ENCODE measurements at places on chromosomes 2 and 18.
A peak's percentile ranks its signal among the peaks of the same experiment; 100 is the strongest.

- DNase-seq = no peak
Observed at GRCh38 chr2:168671932-168672331, 130.5 kb upstream of the NOSTRIN start.

GRCh38 chr2:112714836-112715631 lies 5.8 kb upstream of the NT5DC4 start:
- no peak for DNase-seq

GRCh38 chr2:204483608-204484081 lies 61.6 kb upstream of the PARD3B start:
- DNase-seq = no peak

DNA sequence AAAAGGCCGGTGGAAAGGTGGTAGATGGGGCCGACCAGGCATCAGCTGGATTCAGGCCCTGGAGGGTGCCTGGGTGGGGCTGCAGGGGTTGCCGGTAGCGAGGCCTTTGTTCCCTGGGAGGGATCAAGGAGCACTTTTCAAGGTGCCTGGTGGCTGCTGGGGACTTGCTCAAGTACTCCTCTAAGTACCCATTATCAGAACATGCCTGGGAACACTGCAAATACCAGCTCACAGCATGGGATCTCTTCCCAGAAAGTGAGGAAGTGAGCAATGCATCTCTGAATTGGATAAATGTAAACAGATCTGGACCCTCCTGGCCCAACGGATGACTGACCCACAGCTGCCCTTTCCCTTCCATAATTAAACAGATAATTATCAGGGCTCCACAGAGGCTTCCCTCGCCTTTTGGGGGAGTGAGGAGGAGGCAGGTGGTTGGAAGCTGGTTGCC lies 210.5 kb downstream of the SH3RF3 start:
- DNase-seq = no peak

DNA sequence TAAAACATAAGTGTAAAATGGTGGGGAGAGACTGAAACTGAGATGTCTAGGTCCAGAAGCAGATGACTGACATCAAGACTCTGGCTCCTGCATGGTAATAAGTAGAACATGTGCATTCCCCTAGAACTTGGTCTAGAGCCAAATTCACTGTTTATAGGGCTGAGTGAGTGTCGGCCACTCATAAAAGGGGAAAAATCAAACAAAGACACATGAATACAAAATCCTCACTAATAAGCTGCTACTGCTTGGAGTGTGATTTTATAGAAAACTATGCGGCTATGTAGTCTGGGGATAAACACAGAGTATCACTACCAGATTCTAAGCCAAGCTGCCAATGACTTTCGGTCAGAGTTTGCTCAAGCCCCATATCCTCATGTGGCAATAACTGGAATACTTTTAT lies 1080.8 kb upstream of the DDX18 start:
- no peak for DNase-seq

GRCh38 chr2:241798631-241799521 lies 10.1 kb upstream of the NEU4 start:
- DNase-seq = no peak

DNA sequence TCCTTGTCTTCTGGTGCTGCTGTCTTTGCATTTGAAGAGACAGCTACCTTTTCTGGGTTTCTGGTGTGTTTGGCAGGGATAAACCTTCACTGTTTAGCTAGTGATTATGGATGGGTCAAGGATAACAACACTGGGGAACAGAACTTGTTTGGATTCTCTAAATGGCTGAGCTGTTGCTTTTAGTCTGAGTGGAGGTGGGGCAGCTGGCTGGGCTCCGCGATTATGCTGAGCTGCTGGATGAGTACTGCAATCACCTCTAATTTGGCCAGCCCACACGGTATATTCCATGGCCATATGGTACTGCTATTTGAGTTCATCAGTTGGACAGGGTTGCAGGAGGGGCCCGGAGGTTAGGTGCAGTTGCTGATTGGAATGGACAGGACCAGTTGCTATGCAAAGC lies 361.6 kb upstream of the TFPI start:
- no peak for DNase-seq

- no peak for DNase-seq
Observed at GRCh38 chr2:26583381-26583911, 57.7 kb downstream of the CIB4 start.

- DNase-seq = no peak
Observed at GRCh38 chr2:100484390-100484789, 14.1 kb downstream of the NMS start.

DNA sequence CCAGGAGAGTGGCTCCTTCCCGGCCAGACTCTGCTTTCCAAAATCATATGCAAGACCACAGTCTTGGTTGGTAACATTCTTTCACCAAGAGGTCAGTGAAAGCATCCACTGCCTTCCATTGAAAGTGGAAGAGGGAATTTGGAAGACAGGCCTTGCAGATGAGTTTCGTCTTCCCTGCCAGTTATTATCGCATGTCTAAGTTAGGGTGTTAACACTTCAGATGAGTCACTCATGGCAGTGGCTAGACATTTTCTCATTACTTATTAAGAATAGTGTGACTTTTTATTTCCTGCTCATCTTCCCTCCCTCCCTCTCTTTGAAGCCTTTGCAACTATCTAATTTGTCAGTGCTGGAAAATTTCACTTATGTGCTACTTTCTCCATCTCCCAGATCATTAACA lies 102.9 kb upstream of the EPB41L3 start:
- DNase-seq = no peak

DNA sequence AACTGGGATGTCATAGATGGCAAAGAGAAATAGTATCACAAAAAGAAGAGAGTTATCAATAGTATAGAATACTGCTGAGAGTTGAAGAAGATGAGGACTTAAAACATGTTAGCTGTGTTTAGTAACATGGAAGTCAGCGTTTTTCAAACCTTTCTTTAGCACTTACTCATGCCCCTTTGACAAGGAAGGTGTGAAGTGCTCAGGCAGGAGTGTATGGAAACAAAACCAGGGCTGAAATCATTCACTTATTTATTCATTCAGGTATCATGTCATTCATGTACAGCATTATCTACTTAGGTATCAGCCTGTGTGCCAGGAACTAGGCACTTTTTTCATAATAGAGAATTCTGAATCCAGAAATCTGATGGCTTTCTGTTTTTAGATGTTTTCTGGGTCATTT lies 27.2 kb downstream of the CD28 start:
- DNase-seq = no peak

- DNase-seq = no peak
Observed at GRCh38 chr18:66511792-66512191, 92.1 kb downstream of the CDH19 start.

DNA sequence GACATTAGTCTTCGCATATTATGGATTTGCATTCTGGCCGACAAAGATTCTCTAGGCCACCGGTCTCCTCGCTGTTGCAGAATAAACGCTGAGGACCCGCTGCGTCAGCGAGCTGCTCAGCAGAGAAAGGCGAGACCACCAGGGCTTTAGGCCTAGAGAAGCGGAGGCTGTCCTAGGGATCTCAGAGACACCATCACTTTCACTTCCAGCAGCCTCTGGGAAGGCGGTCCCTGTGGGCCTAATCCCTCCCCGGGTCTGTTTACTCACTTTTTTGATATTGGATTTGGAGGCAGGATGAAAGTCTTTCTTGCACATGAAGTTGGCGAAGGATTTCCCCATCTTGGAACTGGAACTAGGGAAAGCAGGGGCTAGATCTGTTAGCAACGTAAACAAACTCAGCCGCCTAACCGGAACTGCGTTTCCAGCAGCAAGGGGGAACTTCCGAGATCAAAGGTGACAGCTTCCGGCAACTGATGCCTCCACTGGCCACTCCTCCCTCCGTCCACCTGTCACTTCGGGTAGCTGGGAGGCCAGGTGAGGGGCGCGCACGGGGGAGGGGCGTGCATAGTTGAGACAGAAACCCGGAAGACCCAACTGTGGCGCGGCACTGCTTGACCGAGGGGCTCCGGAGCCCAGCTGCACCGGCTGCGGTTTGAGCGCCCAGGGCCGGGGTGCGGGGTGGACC lies at the start of gene SCRN3:
SCRN3 (plus strand) TSS at position 447 of the 685 bp plus-strand sequence. CDS start 2,554 bp downstream, outside the sequence.
- DNase-seq = peak; percentile 61

DNA sequence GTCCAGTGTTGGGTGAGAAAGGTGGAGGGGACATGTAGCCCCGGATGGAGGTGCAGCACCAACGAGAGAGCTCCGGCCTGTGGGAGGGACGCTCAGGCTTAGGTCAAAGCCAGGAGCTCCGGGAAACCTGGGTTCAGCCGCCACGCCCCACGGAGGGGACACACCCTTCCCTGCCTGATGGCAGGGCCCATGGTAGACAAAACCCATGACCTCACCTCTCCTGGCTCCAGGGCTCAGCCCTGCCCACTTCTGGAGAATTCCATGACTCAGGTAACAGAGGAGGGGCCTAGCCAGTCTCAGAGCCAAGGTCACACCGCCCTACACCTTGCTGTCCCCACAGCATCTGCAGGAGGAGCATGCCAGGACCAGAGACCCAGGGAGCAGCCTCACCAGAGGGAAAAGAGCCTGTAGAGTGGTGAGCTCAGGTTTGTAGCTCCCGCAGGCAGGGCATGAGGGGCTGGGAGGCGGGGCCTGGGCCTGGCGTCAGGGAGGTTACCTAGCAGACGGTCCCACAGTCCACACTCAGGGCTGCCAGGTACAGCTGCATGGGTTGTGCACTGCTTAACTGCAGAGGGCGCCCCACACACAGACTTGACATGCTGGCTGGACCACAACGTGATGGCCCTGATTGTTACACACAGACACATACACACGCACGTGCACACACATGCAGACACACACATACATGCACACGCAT lies 70.8 kb upstream of the SMAD7 start:
- no peak for DNase-seq

DNA sequence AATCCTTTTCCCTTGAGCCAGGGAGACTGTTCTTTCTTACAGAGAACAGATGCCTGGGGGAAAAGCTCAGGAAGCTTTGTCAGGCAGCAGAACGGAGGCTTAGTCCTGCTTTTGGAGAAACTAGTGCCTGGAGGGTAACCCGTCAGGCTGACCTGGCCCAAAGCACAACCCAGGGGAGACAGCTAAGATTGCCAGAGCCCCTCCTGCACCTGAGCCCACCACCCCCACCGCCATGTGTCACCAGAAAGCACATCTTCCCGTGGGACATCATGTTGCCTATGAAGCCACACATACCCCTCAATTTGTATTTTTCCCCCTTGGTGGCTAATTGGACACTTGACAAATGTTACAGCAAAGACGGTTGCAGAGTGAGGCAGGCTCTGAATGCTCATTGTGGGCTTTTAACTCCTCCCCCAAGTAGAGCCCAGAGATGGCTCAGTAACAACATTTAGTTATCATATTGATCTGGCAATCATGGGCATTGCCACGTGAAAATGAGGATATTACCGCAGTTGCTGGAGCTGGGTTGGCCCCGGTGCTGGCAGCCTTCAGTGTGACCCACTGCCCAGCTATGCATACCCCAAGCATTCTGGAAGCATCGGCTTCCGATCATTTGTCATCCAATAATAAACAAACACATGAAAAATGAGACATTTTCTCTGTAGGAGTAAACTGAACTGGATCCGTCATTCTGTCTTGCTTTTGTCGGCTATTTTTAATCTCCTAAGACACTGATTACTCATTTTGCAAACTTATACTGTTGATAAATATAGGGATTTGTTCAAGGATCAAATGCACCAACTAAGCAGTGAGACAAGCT lies 229.5 kb downstream of the ATAD2B start:
- DNase-seq = no peak

GRCh38 chr2:233764264-233764663 lies 4.2 kb downstream of the UGT1A1 start:
- no peak for DNase-seq

GRCh38 chr2:65877331-65878010 lies 445.1 kb upstream of the SPRED2 start:
- no peak for DNase-seq

DNA sequence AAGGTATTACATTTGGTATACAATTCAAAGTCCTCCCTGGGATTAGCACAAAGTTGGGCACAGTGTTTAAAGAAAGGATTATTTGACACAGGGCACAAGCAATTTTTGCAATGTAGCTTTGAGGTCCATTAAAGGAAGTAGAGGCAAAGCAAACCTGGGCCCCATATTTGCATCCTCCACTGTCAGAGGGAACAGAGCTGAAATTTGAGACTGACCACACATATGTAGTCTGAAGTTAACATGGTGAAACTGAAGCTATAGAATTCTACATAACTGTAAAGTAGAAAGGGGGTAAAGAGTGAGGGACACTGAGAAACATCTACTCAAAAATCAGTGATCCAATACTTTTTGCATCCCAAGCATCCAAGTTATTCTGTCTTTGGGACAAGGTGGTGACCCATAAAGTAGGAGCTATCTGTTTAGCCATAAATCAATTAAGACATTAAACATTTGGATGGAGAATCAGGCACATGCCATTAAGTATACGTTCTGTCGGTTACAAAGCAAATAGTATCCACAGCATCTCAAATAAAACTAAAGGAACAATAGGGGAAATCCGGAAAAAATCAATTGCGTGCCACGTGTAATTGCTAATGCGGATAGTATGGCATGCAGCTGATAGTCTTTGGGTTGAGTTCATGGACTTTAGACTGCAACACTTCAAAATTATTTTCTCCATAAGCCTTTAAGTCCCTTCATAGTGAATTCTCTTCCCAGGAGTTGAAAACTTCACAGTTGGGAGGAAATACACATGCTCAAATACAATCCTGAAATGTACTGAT lies 72.6 kb downstream of the PLEKHM3 start:
- no peak for DNase-seq

Measured in stimulated activated CD8-positive, alpha-beta memory T cell treated with anti-CD3 and anti-CD28 coated beads, Interleukin-12 subunit alpha, Interleukin-12 subunit beta, amount 100 ng/mL, for 1 hour (primary cell).